Left lobe of liver (tissue), 2 donors: ENCODE measurements at places on chromosomes 2 and 18. TPM values are rescaled to one million over a fixed set of nuclear protein-coding genes. Genes with fewer than 3 reads are reported as not detected.

DNA sequence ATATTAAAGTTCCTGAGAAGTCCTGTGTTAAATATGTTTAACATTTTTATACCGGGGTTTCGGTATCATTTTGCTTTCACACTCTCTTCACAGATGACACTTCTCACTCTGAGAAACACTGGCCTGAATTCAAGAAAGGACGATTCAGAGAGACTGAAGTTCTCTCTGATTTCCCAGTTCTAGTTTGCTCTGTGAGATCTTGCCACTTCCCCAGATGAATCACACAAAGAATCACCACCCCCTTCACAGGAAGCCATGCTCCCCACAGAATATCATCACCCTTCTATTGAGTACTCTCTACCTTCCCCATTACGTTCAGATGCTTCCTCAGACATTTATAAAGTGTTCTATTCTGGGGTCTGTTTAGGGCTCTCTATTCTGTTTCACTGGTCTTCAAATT is 16.1 kb upstream of the CD207 start:
- no peak for DNase-seq

GRCh38 chr18:1751249-1751648 is 820.1 kb downstream of the METTL4 start:
- no peak for DNase-seq

GRCh38 chr2:12809526-12809925 is 92.8 kb downstream of the TRIB2 start:
- DNase-seq, result no peak

GRCh38 chr2:23589220-23589647 is 204.3 kb downstream of the KLHL29 start:
- no peak for DNase-seq

DNA sequence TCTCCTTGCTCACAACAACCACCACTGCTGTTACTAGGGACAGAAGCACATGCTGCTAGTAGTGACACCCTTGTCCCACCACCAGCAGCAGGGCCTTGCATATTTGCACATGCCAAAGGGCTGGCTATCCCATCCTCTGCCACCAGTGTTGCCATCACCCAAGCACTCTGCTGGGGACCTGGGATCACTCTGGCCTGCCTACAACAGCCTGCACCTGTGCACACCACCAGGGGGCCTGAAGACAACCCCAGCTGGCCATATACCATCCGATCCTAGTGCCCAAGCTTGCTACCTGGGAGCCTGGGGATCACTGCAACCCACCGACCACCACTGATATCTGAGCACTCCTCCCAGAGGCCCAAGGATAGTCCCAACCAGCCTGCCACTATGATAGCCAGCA is 99.9 kb upstream of the FANCL start:
- no peak for DNase-seq

DNA sequence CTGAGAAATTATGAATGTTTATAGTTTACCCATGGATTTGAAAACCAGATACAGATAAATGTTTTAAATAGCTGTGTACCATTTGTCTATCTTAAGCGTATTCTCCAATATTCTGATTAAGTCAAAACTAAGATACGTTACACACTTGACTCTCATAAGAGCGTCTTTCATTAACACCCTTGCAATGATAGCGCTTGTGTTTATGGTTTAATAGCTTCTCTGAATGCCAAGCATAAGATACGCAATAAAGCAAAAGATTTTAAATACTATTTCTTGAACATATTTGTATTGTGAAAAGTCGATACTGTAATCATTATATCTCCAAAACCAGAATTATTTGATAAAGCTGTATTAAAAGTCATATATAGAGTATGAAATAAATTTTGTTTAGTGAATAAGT is 3.0 kb downstream of the CALCRL start:
- no peak for DNase-seq

GRCh38 chr2:5932556-5933469 is 240.6 kb downstream of the SOX11 start:
- no peak for DNase-seq

- DNase-seq, result peak; percentile 21
These were observed 277.3 kb upstream of the HDAC4 start for GRCh38 chr2:239678186-239678490.

DNA sequence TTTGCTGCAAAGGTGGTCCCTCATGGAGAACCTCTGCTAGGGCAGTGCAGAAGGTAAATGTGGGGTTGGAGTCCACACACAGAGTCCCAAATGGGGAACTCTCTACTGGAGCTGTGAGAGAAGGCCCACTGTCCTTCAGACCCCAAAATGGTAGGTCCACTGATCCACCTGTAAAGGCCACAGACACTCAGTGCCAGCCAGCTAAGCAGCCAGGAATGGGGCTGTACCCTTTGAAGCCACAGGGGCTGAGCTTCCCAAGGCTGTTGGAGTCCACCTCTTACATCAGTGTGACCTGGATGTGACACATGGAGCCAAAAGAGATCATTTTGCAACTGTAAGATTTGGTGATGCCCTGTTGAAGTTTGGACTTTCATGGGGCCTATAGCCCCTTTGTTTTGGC is 252.4 kb upstream of the GULP1 start:
- DNase-seq, result no peak

DNA sequence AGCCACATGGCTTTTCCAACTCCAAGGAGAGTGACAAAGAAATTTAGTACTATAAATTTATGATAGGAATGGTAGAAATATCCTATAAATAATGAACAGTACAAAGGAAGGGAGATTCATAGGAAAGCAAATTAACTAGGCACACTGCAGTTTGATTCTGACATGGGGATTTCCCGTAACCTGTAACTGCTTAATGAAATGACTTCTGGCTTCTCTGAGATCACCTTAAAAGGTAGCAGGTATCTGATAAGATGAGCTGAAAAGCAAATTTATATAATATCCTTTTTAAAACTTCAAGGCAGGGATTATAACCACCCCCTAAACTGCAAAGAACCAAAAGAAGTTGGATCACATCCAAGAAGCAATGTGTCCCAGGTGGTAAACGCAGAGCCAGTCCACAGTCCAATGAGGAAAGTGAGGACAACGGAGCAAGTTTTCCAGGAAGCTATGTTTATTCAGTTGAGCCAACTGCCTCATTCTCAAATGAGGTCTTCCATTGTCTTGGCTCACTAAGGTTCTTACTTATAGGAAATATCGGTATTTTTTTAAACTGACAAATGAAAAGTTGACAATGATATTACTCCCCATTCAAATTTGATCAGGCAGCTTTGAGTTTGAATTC is 43.0 kb downstream of the WIPF1 start:
- no peak for DNase-seq

DNA sequence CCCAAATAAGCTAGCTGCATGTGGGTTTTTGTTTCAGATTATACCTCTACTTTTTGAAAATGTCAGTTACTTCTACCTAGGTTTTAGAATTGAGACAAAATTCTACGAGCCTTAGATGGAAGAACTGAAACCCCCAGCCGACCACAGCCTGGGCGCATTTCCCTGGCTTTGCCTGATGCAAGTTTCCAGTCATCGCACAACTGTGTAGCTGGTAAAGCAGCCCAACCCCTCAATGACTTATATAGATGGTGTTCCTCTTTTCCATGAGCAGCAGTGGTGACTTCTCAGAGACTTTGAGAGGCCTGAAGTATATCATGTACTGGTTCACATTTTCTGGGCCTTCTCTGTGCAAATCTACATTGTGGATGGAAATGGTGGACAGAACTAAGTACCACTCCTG is 515.4 kb upstream of the RAB6C start:
- DNase-seq, result no peak

- DNase-seq, result no peak
These were observed 276.4 kb downstream of the RPIA start for GRCh38 chr2:88967844-88968243.

DNA sequence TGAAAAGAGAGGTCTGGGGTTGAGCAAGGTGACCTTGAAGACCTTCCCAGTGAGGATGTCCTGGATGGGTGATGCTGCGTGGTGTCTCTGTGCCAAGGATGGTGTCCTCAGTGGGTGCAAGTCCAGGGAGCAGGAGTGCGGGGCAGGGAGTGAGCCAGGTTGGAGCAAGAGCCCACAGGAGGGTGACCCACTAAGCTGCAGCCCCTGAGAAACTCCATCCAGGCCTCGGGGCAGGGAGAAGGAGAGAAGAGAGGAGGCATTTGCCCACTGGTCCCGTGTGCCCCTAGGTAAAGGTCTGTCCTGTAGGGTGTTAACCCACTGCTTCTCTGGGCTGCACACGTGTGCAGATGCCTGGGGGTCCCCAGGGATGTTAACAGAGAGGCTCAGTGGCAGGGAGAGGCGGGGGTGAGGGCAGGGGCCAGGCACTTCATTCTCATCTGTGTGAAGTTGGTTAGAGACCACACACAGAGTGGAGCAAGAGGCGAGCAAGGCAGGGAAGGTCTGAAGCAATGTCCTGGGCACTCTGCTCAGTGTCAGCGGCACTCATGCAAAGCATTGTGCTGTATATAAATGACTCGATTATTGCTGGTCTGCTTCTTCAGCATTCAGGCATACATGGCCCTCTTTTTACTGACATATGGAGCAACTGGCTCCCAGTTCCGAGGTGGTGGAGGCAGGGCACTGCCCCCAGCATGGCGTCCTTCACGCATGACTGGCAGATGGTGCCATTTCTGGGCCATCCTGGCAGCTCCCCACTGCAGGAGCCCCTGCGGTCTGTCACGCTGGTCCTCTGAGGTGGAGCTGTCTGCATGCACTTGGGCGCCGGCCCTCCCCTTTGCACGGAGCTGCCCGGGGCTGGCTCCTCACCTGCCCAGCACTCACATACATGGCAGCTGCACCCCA is 117.2 kb upstream of the HS6ST1 start:
- DNase-seq, result peak; percentile 41

GRCh38 chr2:180742801-180743200 is 237.6 kb upstream of the UBE2E3 start:
- no peak for DNase-seq

- no peak for DNase-seq
These were observed 488.9 kb downstream of the MBD2 start for GRCh38 chr18:53735526-53735925.

The OR6B3 gene
- total RNA-seq, result not detected

The UBR3 gene
- 27.6 TPM for total RNA-seq

The GNAL gene
- total RNA-seq, result 1.3 TPM

The CYS1 gene
- 0.65 TPM for total RNA-seq

The DYNAP gene
- not detected for total RNA-seq

The MAP3K2 gene
- 48.9 TPM for total RNA-seq

The STK36 gene
- total RNA-seq, result 16.0 TPM

The TUBA4B gene
- not detected for total RNA-seq

The RGPD4 gene
- total RNA-seq, result not detected

The BAZ2B gene
- 20.0 TPM for total RNA-seq

The ASXL3 gene
- total RNA-seq, result 2.6 TPM

The TTL gene
- total RNA-seq, result 16.4 TPM

The MSTN gene
- total RNA-seq, result not detected

The PPP1R1C gene
- total RNA-seq, result 7.2 TPM

The GMPPA gene
- total RNA-seq, result 43.4 TPM

The HOXD13 gene
- total RNA-seq, result not detected

The SERPINB12 gene
- not detected for total RNA-seq

The XDH gene
- total RNA-seq, result 63.7 TPM

The TUBA3E gene
- total RNA-seq, result not detected

The IL18R1 gene
- 7.6 TPM for total RNA-seq
